Putamen (tissue), 1 donor: ENCODE measurements at places on chromosomes 4 and X.

- DNase-seq: no peak
Observed at GRCh38 chr4:97525236-97525635, 618.0 kb downstream of the STPG2 start.

DNA sequence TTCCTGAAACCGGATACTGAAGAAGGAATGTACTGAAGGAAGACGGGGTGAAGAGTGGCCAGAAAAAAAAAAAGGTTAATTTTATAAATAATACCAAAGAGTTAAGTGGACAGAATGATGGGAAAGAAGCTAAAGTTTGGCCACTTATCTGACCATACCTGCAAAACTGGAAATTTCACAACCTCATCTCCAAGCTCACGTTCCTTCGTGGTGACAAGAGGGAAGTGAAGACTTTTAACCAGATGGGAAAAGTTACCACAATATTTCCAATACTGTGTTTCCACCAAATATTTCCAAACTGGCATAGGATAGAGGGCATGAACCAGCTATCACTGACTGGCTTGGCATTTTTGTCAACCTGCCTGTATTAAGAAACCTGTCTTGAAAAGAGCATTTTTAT is 56.4 kb downstream of the MAML3 start:
- DNase-seq: no peak

DNA sequence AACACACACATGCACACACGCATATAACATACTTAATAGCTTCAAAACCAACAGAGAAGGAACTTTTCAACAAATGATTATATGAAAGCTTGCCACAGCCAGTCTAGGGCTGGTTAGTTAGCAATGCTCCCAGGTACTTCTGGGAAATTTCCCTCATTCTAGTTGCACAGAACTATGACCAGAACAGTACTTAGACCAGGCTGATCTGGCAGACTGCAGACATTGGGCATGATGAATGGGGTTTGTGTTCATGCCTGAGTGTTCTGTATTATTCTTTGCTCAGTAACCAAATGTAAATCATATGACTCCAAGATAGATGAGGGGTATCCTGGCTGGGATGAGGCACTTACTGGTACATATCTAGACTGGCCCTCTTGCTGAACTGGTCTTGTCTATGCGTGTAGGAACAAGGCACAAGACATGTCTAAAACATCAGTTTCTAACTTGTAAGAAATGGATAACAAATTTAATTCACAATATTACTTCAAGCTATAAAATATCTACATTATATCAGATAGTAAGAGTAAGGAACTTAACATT is 50.3 kb upstream of the GEMIN8 start:
- no peak for DNase-seq

GRCh38 chr4:40843696-40844095 is 93.9 kb downstream of the NSUN7 start:
- no peak for DNase-seq
